Stimulated activated CD4-positive, alpha-beta T cell treated with anti-CD3 and anti-CD28 coated beads, Interleukin-4, amount 100 ng/mL, for 48 hours (primary cell): ENCODE measurements at places on chromosomes 2 and 18.

DNA sequence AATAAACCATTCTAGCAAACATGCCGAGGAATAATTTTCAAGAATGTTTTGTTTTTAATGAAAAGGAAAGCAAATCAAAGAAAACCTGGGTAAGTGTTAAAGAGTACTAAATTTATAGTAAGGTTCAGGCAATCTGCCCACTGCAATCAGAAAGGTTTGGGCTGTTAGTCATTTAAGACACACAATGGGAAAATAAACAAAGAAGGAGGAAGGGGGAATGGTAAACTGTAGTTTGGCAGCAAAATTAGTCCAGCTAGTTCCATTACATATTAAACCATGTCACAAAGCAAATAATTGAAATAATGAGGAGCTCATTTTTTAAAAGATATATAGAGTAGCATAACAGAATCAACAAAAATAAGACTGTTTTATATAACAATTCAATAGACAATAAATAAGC is 87.5 kb upstream of the COPS8 start:
- DNase-seq, result no peak

DNA sequence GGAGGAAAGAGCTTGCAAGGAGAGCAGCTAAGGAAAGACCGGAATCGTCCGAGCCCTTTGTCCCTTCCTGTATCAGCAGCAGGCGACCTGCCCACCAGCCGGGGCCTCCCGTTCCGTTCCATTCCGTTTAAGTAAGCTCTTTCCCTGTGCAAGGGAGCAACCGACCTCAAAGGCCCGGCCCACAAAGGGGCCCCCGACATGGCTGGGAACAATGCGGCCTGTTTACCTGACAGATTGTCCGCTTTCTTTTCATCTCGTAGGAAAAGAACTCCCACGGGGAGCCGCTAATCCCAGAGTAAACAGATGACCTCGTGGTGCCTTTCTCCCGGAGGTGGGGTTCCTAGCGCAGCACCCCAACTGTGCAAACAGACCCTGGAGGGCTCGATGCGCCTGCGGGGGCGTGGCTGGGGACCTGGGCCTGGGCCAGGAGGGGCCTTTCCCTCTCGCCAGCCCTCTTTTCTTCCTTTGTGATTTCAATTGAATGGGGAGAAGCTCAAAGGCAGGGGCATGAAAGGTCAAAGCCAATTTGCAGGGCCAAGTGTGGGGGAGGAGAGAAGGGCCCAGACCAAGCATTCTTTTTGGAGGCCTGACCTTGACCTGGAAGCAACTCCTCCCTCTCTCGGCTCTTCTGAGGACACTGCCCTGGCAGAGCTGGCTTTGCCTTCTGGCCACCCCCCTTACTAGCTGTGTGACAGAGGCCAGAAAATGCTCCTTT is 120.2 kb downstream of the INHBB start:
- no peak for DNase-seq

DNA sequence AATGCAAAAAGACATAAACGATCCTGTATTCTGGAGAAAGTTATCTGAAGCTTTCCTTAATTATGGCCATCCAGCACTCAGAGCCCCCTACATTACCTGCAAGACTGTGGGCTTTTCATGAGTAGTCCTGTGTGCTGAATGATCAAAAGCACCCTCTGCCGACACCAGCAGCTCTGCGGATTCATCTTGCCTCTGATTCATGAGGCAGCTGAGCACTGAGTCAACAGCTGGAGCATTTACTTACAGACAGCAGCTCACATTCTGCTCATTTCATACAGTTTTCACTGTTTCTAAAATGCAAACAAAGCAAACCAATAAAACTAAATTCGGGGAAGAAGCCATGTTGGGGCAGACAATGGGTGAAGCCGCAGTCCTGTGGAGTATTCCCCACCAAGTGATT is 886.5 kb downstream of the CNTNAP5 start:
- no peak for DNase-seq

DNA sequence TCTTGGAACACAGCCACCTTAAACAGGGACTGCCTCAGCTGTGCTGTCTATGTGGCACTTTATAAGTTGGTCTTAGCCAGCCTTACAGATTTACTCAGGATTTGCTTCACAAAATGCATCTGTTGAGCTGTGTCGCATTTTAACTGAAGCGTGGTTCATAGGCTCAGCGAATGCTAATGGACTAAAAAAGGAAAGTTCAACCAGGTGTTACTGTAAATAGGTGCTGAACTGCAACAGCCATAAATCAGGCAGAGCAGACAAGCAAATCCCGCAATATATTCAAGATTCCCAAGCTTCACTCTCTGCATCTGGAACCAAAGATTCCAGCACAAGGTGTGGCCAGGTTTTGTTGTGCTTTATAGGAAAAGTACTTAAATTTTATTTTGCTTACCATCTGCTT is 130.0 kb downstream of the EPHA4 start:
- DNase-seq, result no peak

- DNase-seq, result no peak
Observed at GRCh38 chr2:137838255-137839092, 125.8 kb upstream of the HNMT start.

GRCh38 chr2:231387904-231388724 is 7.4 kb upstream of the B3GNT7 start:
- no peak for DNase-seq

DNA sequence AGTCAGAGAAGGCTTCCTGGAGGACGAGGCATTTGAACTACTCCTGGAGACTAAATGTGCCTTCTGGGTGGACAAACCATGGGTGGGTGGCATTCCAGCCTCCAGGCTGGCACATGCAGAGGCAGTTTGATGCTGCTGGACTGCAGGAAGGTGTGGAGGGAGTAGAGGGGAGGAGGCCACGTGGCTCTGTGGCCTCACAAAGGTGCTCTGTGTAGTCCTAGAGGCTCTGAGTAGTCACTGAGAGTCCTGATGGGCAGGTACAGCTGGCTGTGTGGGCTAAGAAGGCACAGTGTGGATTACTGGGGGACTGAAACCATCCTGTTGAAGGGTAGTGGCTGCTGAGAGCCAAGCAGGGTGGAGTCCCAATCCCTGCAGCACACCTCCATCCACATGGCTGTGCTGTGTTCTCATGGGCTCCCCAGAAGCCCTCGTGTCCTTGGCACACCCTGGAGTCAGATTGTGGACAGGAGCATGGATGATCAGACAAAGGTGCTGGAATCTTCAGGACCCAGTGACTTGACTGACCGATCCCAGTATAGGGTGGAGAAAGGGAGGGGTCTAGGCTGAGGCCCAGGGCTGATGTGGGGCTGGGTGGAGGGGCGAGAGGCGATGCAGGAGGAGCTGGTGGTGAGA is 87.4 kb upstream of the HS6ST1 start:
- DNase-seq, result no peak

- DNase-seq, result no peak
Observed at GRCh38 chr2:178279142-178279541, 84.8 kb downstream of the OSBPL6 start.

DNA sequence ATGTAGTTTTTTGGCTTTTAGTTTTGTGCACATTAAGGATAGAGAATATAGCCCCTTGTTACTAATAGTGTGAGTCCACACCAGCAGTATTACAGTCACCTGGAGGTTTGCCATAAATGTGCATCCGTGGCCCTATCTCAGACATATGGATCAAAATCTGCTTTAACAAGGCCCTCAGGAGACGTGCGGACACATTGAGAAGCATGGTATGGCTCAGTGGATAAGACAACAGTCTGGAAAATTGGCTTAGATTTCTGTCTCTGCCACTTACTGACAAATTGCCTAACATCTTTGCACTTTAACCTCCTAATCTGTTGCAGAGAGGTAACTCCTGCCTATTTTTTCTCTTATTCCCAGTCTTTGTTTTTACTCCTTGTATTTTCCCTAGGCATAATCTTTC is 307.2 kb upstream of the DLGAP1 start:
- DNase-seq, result no peak

DNA sequence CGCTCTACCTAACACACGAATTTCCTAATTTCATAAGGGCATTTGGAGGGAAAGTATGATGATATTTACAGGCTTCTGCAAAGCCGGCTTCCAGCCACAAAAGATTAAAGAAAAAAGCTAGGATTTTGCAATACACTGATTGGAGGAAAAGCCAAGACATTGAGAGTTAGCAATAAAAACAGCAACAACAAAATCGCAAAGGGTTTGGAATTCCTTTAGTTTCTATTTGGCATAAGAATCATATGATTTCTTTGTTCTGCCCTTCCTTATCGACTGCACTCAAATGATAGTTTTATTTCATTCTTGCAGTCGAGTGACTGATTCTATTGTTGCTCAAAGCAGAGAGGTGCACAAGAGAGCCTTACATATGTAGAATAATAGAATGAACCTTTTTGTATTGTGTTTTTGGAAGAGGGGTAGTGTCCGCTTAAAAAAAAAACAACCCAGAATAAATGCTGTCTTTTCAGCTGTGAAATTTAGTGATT is 3.9 kb upstream of the ZNF532 start:
- DNase-seq, result no peak

- no peak for DNase-seq
Observed at GRCh38 chr2:136005462-136006196, 20.2 kb upstream of the DARS1 start.

GRCh38 chr18:55384551-55385275 is 203.3 kb downstream of the TCF4 start:
- peak; percentile 4 for DNase-seq

DNA sequence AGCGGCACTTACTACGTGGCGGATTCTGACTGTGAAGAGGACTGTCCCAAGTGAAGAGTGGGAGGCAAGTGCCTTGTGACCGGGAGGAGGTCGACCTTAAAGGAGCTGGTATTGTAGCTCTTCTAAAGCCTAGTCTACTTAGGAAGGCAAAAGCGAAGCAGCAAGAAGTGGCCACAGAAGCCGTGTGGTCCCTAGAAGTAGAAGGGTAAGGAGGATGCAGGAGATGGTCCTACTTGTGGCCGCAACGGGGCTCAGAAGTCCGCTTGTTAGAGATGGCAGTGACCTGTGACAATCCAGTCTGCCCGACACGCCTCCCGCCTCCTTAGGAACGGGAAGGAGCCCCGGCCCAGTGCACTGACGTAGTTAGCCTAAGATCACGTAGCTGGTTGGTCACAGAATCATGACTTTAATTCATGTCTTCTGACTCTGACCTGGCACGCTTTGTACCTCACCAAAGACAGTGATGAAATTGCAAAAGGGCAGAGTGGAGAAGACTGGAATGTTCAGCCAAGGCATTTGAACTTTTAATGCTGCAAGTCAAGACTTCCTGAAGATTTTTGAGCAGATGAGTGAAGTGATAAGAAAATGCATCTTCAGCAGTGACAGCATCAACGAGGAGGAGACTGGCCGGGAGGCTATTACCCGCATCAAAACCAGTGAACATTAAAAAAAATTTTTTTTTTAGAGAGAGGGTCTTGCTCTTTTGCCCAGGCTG is 749 bp upstream of the EIF2AK3 start:
- peak; percentile 80 for DNase-seq

DNA sequence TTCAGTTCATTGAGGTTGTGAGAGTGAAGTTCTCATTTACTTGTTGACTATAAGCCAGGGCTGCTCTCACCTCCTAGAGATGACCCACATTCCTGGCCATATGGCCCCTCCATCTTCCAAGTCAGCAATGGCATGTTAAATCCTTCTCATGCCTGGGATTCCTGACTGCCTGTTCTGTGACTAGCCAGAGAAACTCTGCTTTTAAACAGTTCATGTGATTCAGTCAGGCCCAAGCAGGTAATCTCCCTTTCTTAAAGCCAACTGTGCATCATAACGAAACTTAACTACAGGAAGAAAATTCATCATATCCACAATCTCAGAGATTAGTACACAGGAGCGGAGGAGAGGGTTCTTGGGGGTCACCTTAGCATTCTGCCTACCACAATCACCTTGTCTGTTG is 11.5 kb downstream of the DPP4 start:
- no peak for DNase-seq

GRCh38 chr18:65021021-65021420 is 729.8 kb upstream of the CDH7 start:
- DNase-seq, result no peak

DNA sequence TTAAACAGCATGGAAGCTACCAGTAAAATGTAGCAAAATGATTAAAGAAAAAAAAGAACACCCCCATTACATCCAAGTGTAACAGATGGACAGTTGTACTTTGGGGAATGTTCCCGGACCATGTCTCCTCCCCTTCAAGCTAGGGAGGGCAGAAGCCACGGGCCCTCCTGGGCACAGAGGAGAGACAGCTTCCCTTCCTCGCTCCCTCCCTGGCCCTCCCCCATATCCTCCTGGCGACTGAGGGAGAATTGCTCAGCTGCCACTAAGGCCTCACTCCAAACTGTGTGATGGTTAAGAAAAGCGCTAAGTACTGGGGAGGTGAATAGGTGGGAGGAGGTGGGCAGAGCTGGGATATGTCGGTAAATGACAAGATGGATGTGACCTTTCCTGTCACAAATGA is 358.0 kb downstream of the HRH4 start:
- DNase-seq, result no peak

- DNase-seq, result no peak
Observed at GRCh38 chr18:57997820-57998219, 46.2 kb upstream of the NEDD4L start.

DNA sequence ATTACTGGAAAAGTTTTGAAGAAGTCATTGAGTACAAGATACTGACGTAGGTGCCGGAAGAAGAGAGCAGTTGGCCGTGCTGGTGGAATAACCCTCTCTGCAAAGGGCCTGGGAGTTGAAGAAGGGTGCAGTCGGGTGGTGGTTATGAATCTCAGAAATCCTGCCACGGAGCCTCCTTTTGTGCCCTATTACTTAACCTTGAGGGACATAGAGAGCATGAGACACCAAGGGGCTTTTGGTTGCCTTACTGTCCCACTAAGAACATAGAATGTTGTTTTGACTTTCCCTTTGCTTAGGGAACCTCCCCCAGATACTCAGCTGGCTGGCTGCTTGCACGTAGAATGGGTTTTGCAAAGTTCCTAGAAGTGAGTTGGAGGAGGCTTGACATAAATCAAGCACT is 1.3 kb upstream of the CD28 start:
- no peak for DNase-seq

DNA sequence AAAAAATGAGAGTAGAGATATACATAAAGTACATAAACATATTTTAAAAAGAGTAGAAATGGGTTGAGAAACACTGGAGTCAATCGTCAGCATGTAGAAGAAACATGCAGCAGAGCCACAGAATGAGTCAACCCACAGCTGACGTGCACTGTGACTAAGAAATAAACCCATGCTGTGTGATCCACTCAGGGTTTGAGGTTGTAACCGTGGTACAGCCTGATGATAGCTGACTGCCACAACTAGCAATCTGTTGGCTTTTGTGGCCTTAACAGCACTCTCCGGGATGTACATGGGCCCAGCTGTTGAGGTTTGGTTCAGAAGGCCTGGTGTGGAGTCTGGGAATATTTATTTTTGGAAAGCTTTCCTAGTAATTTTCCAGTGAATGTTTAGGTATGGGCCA is 554.4 kb upstream of the MEX3C start:
- no peak for DNase-seq

- DNase-seq, result no peak
Observed at GRCh38 chr2:174344716-174345461, 10.1 kb downstream of the SP9 start.

- DNase-seq, result no peak
Observed at GRCh38 chr2:19484736-19485135, 126.3 kb upstream of the OSR1 start.

DNA sequence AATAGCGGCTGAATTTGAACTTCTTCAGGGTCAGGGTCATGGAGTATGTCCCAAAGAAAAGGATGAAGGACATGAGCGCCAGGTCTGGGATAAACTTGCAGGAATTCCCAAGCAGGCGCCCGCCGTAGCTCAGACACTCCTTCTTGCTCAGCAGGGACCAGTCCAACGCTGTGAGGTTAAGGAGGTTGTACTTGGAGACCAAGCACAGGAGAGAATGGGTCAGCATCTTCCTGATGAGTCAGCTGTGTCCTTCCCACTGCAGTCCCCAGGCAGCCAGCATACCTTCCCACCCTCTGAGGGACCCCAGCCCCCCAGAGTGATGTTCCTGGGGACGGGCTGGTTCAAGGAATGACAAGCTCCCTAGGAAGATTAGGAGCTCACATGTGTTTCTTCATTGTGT is 40.9 kb downstream of the MTHFD2 start:
- DNase-seq, result no peak
